Esophagus mucosa (tissue), 1 donor: ENCODE measurements at places on chromosomes 7 and 10. TPM values are rescaled to one million over a fixed set of nuclear protein-coding genes. Genes with fewer than 3 reads are reported as not detected.

Gene CALCR
- not detected for total RNA-seq

Gene TRIL
- 2.9 TPM for total RNA-seq

Gene AOC1
- total RNA-seq, result 6.3 TPM

- ATAC-seq, result no peak
Observed at GRCh38 chr7:143361552-143362130, 872 bp downstream of the FAM131B start.

GRCh38 chr7:16926283-16926682 is 44.5 kb upstream of the AGR3 start:
- ATAC-seq, result peak; percentile 58

DNA sequence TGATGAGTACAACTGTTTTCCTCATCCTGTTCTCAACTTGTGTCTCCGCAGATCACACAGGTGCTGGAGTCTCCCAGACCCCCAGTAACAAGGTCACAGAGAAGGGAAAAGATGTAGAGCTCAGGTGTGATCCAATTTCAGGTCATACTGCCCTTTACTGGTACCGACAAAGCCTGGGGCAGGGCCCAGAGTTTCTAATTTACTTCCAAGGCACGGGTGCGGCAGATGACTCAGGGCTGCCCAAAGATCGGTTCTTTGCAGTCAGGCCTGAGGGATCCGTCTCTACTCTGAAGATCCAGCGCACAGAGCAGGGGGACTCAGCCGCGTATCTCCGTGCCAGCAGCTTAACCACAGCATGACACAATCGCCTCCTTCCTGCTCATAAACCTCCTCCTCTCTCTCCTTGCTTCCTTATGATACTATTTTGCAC is 126.7 kb upstream of the PRSS58 start:
- ATAC-seq, result peak; percentile 86
